Activated CD8-positive, alpha-beta memory T cell treated with anti-CD3 and anti-CD28 coated beads for 4 hours (primary cell): ENCODE measurements at places on chromosomes 3 and 15.

DNA sequence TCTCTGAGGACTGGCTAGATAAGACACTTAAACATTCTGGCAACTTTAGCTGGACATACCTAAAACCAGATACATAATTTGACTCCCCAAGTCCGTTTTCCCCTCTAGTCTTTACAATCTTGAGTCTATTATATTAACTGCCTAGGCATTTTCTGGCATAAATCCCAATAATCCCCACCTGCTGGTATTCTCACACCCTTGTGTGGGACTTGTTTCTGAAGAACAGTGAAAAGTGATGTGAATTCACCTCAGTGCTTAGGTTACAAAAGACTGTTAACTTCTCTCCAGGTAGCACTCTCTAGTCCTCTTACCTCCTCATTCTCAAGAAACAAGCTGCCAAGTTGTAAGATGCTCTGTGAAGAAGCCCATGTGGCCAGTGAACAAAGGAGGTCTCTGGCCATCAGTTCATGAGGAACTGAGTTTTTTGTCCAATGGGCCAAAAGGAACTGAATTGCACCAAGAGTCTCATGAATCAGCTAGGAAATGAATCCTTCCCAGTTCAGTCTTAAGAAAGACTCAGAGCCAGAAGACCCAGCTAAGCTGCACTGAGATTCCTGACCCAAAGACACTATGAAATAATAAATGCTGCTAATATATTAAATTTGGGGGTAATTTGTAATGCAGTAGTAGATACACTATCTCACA, 4.1 kb downstream of the OSBPL11 start:
- DNase-seq: no peak

DNA sequence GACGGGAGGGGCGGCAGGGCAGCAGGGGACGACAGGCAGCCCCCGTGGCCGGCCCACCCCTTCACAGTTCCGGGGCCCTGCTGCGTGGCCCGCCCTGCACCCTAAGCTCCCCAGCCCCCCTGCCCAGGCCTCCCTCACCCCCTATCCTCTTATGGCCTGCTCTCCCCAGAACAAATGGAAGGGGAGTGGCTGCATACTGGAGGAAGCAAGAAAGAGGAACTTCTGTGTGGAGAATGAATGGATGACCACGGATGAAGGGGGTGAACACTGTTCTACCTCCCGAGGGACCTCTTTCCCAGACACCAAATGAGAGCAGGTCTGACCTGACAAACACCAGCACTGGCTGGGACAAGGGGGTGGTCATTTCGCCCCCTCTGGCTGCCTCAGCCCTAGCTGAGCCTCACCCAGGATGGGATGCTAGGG, 25.0 kb downstream of the SEC61A1 start:
- no peak for DNase-seq

DNA sequence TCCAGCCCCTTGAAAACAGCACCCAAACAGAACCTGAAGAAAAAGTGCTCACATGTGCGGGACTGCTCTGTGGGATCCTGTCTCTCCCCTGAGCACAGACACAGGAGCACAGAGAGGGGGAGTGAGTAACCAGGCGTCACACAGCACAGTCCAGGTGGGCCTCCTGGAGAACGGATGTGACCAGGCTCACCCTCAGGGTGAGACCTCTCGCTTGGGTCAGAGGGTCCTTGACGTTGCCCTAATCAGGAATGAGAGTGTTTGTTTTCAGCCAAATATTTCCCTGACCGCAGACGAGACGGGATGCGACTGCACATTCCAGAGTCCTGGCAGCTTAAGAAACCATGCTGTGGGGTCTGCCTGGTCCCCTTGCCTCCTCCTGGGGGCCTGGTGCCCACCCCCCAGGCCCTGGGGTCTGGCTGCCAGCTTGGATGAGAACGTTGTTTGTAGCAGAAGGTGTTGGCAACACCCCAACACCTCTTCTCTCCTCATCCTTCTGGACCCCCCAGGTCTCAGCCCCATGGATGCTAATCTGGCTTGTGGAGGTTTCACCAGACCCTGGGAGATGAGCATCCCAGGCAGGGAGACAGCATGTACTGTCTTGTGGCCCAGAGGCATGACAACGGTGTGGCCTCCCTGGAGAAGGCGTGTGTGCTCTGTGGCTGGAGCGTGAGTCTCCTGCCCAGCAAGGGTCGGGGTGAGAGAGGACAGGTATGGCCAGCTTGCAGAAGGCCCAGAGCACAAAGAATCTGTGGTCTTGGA, 42.1 kb upstream of the SLC6A6 start:
- DNase-seq: no peak

DNA sequence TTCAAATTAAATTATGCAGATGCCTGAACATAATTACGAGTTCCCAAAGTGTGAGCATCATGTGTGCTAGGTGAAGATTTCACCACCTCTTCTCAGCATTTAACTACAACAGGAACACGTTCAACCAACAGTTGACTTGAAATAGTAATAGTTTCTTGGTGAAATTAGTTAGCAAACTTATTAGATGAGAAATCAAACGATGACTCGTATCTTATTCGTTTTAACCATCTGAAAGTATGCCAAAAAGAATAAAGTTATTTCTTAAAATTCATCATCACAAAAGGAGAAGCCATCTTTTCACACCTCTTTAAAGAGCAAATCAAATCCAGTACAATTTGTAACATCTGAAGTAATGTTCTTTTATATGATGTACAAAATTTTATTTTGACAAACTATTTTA, 2.3 kb downstream of the BNC1 start:
- no peak for DNase-seq

DNA sequence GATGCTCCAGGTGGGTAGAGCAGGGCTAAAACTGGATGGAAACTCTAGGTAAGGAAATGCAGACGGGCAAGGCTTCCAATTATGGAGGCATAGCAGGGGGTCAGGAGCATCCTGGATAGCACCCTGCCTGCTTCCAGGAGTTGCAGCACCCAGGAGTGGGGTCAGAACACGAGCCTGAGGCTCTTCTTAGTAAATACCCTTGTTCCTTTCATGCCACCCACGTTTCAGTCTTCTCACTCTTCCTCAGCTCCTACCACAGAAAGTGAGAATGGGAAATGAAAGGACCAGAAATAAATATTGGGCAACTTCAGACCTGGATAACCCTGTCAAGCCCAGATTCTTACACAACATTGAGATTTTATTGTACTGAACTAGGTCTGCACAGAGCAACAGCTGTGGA, 16.4 kb downstream of the CCR1 start:
- no peak for DNase-seq

DNA sequence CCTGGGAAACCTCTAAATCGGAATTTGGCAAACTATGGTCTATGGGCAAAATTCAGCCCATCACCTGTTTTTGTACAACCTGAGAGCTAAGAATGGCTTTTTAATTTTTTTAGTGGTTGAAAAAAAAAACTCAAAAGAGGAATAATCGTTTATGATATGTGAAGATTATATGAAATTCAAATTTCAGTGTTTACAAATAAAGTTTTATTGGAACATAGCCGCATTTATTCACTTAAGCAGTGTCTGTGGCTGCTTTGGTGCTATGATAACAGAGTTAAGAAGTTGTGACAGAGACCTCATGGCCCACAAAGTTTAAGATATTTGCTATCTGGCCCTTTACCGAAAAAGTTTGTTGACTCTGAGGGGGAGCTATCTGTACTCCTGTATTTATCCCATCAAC, 36.4 kb upstream of the LACTB start:
- DNase-seq: no peak

DNA sequence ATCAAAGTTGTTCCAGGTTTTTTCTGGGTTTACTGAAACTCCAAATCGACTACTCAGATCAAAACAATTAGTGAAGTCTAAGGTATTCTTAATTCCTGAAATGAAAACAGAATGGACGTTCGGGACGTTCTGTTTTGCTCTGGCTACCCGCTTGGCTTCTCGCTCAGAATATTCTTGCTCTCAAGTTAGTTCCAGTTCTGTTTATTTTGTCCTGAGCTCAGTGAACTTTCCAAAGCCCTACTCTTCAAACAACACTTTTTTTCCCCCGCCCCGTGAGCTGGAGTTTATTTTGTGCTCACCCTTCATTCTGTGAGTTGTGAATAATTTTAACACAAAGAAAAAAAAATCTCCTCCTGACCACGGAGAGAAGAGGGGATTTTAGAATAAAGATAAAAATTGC, 72.6 kb downstream of the SAMMSON start:
- no peak for DNase-seq

- DNase-seq: no peak
These were observed 146.2 kb upstream of the PTPRG start for GRCh38 chr3:61415201-61415600.

- no peak for DNase-seq
These were observed 251.9 kb downstream of the IGSF11 start for GRCh38 chr3:118782755-118783202.

DNA sequence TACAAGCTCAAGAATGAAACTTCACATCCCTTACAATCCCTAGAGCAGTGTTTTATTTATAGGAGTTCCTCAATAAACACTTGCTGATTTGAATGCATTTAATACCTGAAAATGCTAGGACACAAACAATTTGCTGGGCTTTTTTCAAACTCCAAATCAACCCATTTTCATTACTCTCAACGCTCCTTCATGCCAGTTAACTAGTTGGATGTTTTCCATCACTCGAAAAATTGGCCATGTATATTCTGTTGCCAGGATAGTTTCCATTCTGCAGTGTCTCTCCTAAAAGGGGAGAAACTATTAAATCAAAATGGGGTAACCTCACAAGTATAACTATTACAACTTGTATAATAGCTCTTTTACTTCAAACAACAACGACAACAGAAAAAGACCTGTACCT, 1.2 kb downstream of the GBE1 start:
- no peak for DNase-seq

- no peak for DNase-seq
These were observed 385.3 kb upstream of the TPRG1 start for GRCh38 chr3:188786424-188786823.

DNA sequence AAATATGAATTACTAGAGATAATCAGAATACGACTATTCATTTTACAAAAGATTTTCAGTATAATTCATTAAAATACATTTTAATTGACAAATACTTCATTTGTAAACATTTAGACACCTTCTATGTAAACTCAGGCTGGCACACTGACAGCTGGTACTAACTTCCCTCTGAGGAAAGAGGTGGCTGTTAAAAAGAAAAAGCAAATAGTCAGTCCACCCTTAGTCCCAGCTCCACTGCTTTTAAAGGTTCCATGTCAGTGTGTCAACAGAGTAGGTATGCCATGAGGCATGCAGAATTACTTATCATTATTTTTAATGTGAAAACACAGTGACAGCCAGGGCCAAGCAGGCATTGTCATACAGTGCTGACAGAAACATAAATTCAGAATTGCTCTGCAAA, 16.1 kb downstream of the TM6SF1 start:
- DNase-seq: no peak

GRCh38 chr3:169104972-169105371, 558.5 kb downstream of the MECOM start:
- no peak for DNase-seq

- no peak for DNase-seq
These were observed 169.1 kb upstream of the SEMA6D start for GRCh38 chr15:47548231-47548630.

- no peak for DNase-seq
These were observed 112.1 kb upstream of the ICE2 start for GRCh38 chr15:60590935-60591495.

DNA sequence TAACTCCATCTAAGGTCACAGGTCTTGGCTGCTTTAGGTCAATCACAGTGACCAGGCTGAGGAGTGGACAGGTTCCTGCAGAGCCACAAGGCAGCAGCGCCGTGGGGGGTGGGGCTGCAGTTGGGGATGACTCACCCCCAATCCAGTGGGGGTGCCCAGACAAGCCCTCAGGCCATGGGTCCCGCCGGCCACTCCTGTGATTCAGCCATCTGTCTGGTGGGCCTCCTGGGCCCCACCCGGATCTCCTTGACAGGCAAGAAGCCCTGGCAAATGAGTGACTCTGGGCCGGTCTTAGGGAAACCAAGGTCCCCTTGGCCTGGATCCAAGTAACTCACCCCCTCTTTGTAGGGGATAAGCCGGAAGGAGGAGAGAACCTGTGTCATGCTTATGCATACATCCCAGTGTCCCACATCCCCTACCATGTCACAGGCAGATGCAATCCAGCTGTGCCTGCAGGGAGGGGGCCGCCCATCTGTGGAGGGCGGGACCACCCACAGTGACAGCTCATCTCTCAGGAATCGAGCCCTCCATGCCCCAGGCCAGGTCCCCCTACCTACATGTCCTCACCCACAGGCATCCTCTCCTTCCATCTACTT, 495 bp upstream of the COL7A1 start:
- no peak for DNase-seq

- no peak for DNase-seq
These were observed 68.4 kb upstream of the SLCO3A1 start for GRCh38 chr15:91784973-91785709.

DNA sequence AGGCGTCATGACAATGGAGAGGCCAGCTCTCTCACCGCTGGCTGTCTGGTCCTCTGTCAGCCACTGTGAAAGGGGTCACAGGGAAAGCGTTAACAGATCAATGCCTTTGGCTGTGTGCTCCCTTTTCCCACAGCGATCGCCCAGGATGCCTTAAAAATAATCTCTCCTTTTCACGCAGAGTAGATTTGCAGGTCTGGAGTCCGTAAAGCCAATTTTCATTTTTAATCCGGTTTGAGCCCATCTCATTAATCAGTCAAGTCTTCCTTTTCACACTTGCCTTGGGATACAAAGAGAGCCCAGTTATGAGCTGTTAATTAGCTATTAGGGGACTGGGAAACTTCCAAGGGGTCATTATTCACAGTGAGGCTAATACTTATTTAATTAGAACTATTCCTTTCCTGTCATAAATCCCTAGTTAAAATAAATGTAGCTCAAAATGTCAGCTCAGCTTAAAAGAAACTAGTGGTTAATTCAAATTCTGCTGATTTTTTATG, 104.3 kb upstream of the RASGRP1 start:
- no peak for DNase-seq

DNA sequence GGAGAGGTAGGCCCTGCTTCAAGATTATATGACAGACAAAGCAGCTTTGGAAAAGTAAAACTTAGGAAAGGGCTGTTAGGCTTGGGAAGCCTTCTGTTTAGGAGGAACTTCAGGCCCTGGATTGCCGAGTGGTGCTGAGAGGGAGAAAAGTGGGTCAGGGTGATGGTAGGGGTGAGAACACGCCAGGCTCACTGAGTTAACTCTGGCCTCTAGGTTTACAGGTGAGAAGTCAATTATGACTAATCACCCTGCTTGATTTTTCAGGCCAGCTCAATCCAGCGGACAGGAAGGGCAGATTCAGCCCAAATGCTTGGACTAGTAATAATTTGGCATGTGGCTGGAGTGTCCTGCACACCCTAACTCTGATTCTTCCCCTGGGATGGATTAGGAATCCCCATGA, 365.1 kb upstream of the LMCD1 start:
- DNase-seq: no peak

- DNase-seq: no peak
These were observed 50.0 kb downstream of the RAB7A start for GRCh38 chr3:128775906-128776542.

DNA sequence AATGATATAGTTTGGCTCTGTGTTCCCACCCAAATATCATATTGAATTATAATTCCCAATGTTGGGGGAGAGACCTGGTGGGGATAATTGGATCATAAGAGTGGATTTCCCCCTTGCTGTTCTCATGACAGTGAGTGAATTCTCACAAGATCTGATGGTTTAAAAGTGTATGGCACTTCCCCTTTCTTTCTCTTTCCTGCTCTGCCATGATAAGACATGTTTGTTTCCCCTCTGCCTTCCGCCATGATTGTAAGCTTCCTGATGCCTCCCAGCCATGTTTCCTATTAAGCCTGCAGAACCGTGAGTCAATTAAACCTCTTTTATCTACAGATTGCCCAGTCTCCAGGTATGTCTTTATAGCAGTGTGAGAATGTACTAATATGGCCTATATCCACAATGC, 126.7 kb upstream of the GMNC start:
- no peak for DNase-seq
